ENCODE measurements at places on chromosomes 1 and 21.

- no peak for DNase-seq
Measured at GRCh38 chr1:93805027-93805610, 73.9 kb downstream of the DNTTIP2 start.

DNA sequence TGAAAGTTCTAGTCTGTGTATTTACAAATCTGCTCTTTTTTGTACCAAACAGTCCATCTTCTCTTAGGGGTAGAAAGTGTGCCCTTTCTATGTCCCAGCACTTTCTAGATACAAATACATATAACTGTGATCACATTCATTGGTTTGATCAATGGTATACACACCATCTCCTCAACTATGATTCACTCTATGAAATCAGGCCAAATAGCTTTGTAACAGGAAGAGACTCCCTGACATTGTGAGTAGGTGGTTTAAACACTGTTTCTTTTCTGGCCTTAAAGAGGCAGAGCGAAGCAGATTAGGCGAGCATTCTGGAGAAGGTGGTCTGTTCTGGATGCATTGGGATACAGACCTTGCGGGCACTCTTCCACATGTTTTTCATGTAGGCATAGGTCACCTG lies 39.3 kb upstream of the EXOSC10 start:
- no peak for DNase-seq

GRCh38 chr1:178796013-178796412 lies 71.0 kb downstream of the RALGPS2 start:
- DNase-seq = no peak

DNA sequence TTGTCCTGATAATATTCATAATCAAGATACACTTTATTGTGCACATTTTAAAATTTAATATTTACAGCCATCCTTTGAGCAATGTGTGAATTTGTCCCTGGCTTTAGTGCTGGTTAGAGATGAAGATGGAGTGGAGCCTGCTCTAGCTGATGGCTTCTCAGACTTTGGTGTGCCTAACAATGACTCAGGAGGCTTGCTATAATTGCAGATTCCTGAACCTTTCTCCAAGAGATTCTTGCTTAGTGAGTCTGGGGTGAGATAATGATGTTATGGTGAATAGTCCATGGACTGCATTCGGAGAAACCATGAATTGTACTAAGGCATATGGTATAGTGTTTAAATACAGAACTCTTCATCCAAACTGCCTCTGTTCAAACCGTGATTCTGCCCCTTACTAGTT lies 307.1 kb downstream of the PAPPA2 start:
- no peak for DNase-seq
